ENCODE measurements at places on chromosomes 2 and 18. TPM values are rescaled to one million over a fixed set of nuclear protein-coding genes. Genes with fewer than 3 reads are reported as not detected.

The GCG gene
- total RNA-seq = not detected

DNA sequence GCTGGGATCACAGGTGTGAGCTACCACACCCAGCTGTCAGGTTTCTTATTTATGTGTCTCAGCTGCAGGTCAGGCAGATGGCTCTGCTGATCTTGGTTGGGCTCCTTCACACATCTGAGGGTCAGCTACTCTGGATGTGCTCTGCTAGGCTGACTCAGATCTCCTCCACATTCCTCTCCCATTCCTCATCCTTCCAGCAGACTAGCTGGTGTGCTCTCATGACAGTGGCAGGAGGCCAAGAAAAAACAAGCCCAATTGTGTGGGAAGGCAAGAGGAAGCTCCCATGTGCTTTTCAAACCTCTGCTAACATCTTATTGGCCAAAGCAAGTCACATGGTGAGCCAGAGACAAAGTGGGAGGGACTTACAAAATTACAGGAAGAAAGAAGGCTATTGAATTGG is 11.7 kb upstream of the MSH6 start:
- DNase-seq = no peak

The MPP4 gene
- total RNA-seq = not detected

- no peak for DNase-seq
Observed at GRCh38 chr2:168678153-168678853, 124.1 kb upstream of the NOSTRIN start.

GRCh38 chr2:67945940-67946339 is 116.9 kb downstream of the C1D start:
- DNase-seq = no peak

The MC4R gene
- total RNA-seq = not detected

DNA sequence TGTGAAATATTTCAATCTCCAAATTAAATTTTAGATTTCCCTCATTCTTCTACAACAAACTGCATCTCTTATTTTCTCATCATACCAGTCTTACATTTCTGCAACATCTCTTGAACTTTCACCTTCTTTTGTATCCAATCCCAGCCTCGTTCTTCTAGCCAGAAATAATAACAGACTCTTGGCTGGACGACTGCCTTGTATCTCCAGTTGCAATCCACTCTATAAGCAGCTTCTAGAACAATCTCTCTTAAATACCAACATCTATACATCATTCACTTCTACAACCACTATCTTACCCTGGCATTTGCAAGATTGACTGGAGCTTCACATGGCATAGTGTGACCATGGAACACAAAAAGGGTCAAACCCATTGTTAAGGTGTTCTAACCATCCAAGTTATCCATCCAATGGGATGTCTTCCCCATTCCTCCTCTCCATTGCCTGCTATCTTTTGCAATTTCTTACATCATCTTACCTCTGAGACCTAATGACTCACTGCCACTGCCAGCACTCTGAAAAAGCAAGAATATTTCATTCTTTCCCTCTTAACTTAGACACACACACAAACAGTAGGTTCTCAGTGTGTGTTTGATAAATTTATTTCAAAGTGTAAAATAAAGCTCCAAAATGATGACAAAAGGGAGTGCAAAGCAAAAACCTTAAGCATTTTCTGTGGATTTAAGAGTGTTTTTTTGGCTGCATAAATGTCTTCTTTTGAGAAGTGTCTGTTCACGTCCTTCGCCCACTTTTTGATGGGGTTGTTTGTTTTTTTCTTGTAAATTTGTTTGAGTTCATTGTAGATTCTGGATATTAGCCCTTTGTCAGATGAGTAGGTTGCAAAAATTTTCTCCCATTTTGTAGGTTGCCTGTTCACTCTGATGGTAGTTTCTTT is 145.6 kb downstream of the METTL4 start:
- no peak for DNase-seq

DNA sequence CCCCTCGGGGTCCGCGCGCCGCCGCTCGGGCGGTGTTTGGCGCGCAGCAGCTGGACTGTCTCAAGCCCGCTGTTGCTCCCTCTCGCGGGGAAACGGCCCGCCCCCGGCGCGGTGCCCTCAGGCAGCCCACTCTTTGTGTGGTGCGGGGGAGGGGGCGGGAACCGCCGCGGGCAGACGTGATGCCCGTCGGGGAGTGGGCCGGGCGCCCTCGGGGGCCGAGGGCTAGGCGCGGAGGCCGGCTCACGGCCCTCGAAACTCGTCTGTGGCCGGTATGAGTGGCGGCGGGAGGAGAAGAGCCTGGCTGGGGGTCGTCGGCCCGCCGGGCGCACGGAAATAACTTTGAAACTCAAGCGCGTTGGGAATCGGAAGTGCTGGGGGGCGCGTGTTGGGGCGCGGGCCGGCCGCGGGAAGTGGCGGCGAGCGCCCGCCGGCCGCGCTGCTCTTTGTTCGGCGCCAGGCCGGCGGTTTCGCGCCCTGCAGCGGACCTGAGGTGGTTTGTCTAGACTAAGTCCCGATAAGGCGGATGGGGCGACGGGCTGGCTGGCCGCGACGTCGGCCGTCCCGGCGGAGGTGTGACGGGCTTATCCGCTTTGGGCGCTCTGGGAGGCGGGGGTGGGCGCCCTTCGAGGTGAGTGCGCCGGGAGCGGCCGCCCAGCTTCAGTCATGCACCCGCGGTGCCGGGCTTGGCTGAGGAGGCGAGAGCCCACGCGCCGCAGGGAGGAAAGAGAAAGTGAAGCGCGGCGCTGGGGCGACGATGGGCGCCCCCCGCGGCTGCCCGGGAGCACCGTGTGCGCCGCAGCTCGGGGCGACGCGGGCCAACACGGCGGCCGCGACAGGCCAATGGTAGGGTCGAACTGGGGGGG is 679 bp downstream of the PTMA start:
- DNase-seq = peak; percentile 72

DNA sequence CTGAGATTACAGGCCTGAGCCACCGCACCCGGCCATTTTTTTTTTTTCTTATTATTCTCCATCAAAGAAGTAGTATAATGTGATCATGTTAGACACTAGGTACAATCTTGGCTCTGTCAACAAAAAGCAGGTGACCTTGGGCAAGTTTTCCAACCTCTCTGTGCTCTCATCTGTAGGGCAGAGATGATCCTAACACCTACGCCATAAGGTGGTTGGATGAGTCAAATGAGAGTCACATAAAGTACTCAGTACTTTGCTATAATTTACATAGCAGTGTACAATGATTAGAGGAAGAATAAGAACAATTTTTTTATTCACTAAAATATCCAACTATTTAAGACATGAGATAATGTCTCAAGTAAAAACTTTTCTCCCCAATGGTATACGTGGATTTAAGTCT is 128.6 kb downstream of the TGIF1 start:
- no peak for DNase-seq

DNA sequence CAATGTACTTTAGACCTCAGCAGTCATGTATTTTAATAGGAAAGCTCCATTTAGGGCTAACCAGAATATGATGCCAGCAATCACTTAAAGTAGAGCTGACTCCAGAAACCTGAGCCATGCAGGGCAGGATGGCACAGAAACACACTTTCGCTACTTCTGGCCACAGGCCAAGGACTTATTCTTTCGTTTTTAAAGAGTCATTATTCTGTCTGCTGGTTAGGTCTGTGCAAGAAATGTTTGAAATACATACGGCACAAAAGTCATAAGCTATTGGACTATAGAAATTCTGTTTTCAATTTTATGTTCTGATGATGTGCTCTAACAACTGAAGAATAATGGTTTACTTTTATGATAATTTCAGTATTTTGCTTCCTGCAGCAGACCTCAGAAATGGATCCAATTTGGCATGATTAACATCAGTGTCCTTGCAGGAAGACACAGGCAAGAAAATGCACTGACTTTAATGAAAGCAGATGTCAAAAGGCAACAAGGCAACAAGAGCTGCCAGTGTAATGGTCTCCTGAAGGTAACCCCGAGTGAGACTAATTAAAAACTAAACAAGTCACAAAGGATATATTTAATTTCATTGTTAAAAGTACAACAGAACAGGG is 114.4 kb upstream of the CHRNA1 start:
- no peak for DNase-seq

The PXDN gene
- 2.0 TPM for total RNA-seq

GRCh38 chr2:65020943-65021528 is 31.8 kb downstream of the SLC1A4 start:
- DNase-seq = no peak

Data from activated CD8-positive, alpha-beta memory T cell treated with anti-CD3 and anti-CD28 coated beads, Interleukin-2, amount 10 ng/mL, durations not matched to agents 7 days and 5 days (primary cell).